ENCODE measurements at places on chromosomes 6 and 20. TPM values are rescaled to one million over a fixed set of nuclear protein-coding genes. Genes with fewer than 3 reads are reported as not detected.

Gene NMBR
- not detected for total RNA-seq

Gene PRPF6
- 38.8 TPM for total RNA-seq

- no peak for DNase-seq
Observed at GRCh38 chr20:58921564-58921963, 59.5 kb upstream of the NELFCD start.

- DNase-seq, result no peak
Observed at GRCh38 chr6:166008441-166009369, 158.9 kb downstream of the TBXT start.

DNA sequence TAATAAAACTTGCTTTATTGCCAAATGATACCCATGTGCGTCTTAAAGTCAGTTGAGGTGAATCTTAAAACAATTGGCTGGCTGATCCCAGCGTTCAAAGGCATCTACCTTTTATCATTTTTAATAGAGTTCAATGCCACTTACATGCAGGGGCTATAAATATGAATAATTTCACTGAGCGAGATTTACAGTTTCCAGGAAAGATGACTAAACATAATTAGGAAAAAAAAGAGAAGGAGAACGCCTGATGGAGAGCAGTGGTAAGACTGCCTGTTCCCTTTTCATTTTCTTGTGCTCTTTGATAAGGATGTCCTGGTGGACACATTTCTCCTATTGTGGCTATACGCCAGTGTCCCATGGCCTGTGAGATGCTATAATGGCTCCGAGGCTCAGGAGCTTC lies 139.9 kb upstream of the SLC22A23 start:
- no peak for DNase-seq

- no peak for DNase-seq
Observed at GRCh38 chr20:50558483-50558925, 48.3 kb downstream of the PTPN1 start.

- DNase-seq, result no peak
Observed at GRCh38 chr6:63799313-63799712, 163.7 kb downstream of the PHF3 start.

DNA sequence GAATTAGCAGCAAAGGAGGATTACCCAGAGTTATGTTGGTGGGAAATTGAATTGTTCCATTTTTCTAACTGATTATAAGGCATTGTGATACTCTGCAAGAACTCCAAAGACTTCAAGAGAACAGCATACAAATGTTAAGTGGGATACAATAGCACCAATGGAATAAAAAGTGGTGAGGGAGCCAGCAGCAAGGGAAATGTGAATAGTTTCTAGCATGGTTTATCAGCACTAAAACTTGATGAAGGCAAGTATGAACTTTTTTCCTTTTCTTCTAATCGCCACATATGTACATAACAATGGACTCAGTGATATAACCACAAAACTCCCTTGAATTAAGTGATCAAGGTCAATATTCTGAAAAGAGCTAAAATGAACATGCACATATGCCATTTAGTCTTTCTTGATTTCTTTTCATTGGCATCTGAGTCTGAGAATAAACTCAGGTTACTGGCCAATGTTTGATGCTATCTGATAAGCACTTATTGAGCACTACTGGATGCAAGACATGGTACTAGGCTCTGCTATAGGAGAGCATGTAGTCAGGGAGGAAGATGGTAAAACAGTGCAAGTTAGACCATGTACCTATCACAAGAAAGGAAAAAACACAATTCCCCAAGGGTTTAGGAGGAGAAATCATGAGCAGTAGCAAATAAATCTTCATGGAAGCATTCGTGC lies 36.6 kb upstream of the NOX3 start:
- no peak for DNase-seq
